ENCODE measurements at places on chromosomes 2 and 18.
A peak's percentile ranks its signal among the peaks of the same experiment; 100 is the strongest.

- no peak for DNase-seq
Observed at GRCh38 chr2:128473175-128474035, 154.7 kb upstream of the HS6ST1 start.

DNA sequence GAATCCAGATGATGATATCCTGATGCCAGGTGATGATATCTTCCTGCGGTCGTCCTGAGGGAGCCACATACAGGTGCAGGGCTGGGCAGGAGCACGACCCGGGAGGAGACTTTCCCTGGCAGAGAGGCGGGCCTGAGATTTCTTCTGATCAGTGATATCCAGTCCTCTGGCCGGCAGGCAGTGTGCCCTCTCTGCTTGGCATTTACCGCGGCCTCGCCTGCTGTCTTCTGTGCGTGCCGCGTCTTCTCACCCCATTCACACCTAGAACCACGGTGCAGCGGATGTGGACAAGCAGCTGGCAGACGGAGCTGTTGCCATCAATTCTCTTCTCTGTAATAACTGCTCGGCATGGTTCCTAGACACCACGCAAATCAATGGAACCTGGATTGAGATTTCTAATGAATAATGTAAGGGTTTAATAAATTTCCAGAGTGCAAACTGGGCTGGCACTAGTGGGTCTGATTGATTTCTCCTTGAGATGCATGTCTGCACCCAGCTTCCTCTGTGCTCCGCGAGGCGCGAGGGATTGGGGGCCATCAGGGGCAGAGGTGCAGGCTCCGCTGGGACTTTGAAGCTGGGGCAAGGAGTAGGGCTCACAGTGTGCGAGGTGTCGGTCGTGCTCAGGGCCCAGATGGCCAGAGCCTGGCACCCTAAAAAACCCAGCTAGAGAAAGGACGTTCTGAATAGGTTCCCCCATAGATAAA is 208.9 kb upstream of the HDAC4 start:
- no peak for DNase-seq

GRCh38 chr2:206981739-206982340 is 42.5 kb downstream of the CPO start:
- DNase-seq = no peak

DNA sequence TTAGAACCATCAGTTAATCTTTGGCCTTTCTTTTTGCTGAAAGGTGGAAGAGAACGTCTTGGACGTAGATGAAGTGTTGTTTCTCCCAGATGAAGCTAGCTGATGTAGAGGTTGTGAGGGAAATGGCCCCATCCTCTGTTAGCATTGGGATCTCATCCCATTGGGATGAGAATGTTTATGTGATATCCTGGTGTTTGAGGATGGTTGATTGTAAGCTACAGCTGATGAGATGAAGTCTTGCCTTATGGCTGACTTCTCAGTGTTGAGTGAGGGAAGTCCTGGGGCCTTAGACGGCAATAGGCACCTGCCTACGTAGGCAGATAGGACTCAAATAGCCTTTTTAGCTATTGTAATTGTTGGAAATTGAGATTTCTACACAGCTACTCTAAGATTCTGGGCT is 211.3 kb downstream of the MYCN start:
- no peak for DNase-seq

DNA sequence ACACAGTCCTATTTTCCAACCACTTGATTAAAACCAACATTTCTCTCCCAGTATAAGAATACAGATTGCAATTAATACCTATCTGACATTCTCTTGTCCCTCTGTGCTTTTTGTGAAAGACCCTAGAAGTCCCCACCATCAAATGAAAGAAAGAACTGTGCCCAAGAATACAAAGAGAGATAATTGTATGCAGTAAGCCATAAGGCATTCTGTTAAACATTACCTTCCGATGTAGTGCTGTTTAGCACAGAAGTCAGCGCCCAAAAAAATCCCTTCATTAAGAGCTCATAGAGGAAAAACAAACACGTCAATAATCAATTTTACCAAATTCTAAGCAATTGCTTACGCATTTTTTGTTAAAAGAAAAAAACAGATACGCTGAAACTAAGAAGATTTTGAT is 41.1 kb downstream of the ZNF516 start:
- DNase-seq = no peak

DNA sequence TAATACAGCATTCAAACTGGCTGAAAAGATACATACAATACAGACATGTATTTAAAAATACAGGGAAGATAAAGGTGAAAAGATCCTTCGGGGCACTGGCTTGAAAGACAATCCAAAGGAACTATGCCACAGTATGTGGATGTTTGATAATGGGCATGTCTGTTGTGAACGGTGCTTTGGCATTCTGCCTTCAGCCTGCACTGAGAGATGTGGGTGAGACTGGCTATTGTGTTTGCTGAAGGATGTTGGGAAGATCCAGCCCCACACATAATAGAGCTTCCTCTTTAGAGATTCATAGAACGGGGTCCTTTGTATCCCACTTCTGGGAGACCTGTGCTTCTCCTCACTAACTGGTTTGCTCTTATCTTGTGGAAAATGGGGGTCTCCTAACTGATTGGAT is 65.1 kb upstream of the CXCR4 start:
- DNase-seq = no peak

DNA sequence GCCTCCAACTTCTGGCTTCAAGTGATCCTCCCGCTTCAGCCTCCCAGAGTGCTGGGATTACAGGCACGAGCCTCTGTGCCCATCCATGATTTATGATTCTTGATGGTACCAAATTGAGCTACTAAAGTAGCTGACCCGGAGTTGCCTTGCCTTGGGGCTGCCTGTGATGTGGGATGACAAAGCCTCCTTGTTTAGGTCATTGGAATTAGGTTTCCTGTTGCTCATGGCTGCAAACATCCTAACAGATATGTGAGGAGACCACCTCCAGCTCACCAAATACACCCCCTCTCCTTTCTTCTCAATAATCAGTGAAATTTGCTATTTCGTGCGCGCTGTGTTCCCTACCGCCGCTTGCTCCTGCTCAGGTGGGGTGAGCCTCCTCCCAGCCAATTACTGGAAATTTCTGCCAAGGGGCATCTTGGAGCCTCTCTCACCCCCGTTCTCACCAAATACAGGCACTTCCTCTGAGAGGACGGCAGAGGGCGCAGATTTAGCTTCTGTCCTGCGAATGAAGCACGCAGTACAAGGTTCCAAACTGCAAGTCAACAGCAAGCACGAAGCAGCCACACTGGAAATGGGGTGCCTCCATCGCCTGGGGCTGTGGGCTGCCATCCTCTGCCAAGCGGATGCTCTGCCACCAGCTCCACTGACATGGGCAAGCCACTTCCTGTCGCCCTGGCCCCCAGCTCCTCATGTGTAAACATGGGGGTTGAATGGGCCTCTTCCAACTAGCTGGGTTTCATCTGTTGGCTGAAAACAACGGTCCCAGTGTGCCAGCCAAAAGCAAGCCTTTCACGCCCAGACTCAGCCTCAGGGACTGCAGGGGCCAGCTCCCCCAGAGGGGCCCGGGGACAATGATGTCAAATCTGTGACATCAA is 71.7 kb downstream of the NCAPH start:
- DNase-seq = peak; percentile 26

DNA sequence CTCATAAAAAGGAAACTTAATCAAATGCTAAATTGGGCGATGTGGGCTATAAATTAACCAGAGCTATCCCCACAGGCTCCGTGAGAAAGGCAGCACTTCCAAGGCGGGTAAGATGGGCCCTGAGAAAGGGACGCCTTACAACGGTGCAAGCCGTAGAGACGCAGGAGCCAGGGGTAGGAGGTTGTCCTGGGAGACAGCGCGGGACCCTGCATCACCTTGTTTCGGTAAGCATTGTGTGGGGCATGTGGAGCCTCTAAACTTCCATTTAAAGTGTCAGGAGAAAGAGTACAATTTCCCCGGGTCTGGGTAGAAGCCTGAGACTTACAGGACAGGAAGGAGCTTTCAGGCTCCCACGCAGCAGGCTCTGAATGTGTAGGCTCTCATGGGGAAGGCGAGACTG is 1.2 kb upstream of the PER2 start:
- DNase-seq = no peak

DNA sequence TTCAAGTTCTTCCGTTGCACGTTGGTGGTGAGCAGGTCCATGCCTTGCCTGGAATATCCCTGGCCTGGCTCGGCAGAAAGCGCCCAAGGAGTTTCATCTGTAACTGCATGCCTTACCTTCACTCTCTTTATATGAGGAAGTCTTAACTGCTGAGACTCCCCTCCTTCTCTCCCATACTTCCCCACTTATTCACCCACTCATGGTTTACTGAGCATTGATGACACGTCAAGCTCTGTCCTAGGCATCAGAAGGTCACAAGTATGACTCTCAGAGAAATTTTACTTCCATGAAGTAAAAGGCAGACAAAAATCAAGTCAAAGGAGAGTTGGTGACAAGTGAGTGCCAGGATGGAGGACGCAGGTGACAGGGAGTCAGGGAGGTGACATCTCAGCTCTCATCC is 68.2 kb downstream of the TBC1D8 start:
- no peak for DNase-seq

DNA sequence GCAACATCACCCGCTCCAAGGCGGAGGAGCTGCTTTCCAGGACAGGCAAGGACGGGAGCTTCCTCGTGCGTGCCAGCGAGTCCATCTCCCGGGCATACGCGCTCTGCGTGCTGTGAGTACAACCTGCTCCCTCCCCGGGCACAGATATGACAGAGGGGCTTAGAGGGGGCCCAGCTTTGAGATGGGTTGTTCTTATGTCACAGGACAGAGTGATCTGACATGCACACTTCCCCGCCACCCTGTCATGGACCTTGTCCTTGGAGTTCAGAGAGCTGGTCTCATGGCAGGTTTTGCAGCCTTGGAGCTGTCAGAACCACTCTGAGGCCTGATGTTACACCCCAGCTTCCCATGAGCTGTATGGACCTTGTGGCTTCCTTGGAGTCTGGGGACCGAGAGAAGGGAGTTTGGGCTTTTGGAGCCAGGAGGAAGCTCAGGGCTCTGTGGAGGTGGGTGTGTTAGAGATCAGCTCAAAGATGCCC is 398 bp downstream of the INPP5D start:
- no peak for DNase-seq

GRCh38 chr2:226398580-226398979 is 401.0 kb downstream of the IRS1 start:
- no peak for DNase-seq

GRCh38 chr18:57813245-57813644 is 10.1 kb upstream of the ATP8B1 start:
- no peak for DNase-seq

GRCh38 chr2:120596990-120597594 is 138.6 kb upstream of the GLI2 start:
- DNase-seq = no peak

DNA sequence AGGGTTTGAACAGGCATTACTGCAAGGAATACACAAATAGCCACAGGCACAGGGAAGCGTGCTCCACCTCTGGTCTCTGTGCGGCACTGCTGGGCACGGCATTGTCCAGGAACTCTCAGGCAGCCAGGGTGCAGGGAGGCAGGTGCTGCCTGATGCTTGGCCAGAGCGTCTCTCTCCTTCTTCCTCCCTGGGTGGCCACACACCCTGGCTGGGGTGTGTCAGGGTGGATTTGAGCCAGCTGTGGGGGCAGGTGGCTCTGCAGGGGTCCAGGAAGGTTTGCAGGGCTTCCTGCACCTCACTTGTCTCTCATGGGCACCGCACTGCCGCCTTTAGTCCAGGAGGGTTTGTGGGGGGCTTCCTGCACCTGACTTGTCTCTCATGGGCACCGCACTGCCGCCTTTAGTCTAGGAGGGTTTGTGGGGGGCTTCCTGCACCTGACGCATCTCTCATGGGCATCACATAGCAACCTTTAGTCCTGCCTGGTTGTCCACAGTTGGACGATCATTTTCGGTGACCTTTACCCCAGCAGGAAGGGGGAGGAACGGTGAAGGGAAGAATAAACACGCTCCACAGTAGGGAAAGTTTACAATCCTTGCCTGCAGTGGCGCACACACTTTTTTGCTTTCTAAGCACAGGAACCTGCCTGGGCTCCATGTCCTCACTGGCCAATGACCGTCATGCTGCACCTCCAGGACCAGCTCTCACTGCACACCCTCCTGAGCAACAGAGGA is 332.9 kb downstream of the EIPR1 start:
- DNase-seq = no peak

DNA sequence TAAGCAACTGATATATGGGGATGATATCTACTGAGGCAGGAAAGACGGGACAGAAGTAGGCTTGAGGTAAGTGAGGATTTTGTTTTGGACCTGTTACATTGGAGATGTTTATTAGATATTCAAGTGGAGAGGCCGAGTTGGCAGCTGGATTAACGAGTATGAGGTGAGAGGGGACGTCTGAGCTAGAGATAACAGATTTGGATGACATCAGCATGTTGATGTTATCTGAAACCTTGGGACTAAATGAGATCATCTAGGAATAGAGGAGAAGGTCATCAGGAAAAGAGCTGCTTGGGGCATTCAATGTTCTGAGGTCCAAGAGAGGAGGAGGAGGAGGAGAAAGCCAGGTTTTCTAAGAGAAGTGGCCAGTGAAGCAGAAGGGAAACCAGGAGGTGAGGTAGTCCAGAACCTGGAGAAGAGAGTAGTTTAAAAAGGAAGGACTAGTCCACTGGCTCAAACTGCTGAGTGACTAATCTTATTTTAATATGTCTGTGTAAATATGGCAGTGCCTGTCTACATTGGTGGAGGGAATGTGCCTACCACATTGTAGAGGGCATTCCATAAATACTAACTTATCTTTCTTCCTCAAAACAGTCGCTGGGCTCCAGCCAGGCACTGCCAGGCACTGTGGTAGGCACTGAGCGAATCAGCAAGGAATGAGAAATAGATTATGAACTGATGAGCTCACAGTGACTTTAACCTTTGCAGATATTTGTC is 488.3 kb downstream of the DLGAP1 start:
- DNase-seq = no peak

GRCh38 chr2:8121826-8122513 is 559.9 kb upstream of the ID2 start:
- no peak for DNase-seq

GRCh38 chr2:40161986-40162385 is 289.9 kb downstream of the SLC8A1 start:
- DNase-seq = no peak

DNA sequence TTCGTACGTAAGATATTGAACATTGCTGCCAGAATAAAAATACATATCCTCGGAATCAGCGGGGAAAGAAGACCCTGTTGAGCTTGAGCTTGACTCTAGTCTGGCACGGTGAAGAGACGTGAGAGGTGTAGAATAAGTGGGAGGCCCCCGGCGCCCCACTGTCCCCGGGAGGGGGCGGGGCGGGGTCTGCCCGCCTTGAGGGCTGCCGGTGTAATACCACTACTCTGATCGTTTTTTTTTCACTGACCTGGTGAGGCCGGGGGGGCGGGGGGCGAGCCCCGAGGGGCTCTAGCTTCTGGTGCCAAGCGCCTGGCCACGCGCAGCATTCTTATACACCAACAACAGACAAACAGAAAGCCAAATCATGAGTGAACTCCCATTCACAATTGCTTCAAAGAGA is 324.0 kb upstream of the REG3G start:
- DNase-seq = no peak

- DNase-seq = no peak
Observed at GRCh38 chr2:172096626-172097547, 5.8 kb downstream of the DLX2 start.

DNA sequence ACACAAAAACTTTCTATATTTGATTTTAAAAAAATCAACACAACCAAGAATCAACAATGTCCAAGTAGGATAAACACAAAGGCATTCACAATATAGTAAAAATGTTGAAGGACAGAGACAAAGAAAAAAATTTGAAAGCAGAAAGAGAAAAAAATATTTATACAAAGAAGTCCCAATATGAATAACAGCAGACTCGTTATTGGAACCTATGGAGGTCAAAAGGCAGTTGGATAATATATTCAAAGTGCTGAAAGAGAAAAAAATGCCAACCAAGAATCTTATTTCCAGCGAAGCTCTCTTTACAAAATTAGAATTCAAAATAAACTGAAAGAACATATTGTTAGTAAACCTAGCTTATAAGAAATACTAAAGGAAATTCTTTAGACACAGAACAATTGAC is 859.5 kb downstream of the LRP1B start:
- DNase-seq = no peak

Data from NCI-H187 (cell line).